CD4-positive, alpha-beta T cell (primary cell): ENCODE measurements at places on chromosomes 16 and 17. TPM values are rescaled to one million over a fixed set of nuclear protein-coding genes. Genes with fewer than 3 reads are reported as not detected.

GRCh38 chr16:72291121-72291520 lies 119.2 kb upstream of the PMFBP1 start:
- DNase-seq: no peak
- no peaks in the 10 kb centered on the region for H3K27me3 ChIP-seq
- no peaks in the 10 kb centered on the region for H3K36me3 ChIP-seq
- no peak overlapping the region for H3K4me3 ChIP-seq
- H3K27ac ChIP-seq: no peak overlapping the region

Gene TNS4
- total RNA-seq: 4.2 TPM

- peak; percentile 18 for DNase-seq
- H3K27me3 ChIP-seq: no peaks in the 10 kb centered on the region
- H3K4me3 ChIP-seq: peak overlapping the region; percentile 92
- H3K4me1 ChIP-seq: peaks cover 25% of the 10 kb centered on the region
Observed at GRCh38 chr16:8675183-8676159, 1.1 kb downstream of the ABAT start.

Gene TBC1D3C
- total RNA-seq: not detected

DNA sequence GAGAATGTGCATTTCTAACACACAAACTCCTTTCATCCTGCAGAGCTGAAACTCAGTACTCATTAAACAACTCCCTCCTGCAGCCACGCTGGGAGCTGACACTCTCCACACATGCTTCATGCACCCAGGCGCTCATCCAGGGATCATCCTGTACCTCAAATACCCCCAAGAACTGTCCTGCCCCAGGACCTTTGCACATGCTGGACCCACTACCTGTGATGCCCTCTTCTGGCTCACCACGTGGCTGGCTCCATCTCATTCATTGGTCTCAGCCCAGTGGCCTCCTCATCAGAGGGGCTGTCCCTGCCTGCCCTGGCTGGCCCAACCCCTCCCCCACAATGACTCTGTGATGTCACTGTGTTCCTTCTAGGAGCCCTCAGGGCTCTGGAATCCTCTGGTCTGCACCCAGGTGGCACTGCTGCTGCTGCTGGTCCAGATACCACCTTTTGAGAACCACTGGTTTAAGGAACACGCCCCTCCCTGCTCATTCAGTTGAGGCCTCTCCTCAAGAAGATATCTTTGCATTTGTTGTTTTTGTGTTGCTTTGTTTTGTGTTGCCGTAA lies 160.9 kb upstream of the FOXF1 start:
- no peak overlapping the region for H3K4me3 ChIP-seq
- no peaks in the 10 kb centered on the region for H3K4me1 ChIP-seq
- H3K36me3 ChIP-seq: no peaks in the 10 kb centered on the region
- no peak for DNase-seq
- peaks cover 4% of the 10 kb centered on the region for H3K27me3 ChIP-seq

DNA sequence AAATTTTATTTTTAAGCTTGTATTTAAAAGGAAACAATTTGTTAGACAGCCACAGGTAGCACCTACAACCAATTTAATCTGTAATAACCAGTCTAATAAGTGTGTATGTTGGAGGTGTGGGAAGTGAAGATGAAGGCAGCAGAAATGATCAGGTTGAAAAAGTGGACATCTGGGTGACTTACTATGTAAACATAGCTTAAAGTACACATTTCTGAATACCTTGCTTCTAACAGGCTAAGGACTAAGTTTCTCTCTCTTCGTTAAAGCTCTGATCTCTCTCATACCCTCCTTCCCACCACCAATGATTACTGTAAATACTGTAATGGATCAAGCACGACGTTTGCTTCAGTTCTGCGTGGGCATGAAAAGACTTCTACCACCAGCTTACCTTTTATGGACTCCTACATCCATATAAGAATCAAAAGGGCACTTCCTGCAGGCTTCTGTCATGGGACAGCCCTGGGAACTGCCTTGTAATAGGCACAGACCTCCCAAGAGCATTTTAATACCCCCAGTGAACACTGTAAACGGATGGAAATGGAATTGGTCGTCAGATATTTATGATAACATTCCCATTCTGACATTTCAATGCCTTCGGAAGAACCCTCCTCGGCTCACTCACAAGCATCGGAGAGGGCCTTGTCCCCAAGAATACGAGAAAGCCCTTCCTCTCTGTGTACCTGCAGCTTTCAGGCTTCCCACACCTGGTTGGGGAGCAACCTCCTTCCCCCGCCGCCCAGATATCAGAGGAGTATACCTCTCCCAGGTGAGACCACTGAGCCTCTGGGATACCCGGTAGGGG lies 700 bp downstream of the CCDC43 start:
- H3K27ac ChIP-seq: peak overlapping the region; percentile 89
- H3K36me3 ChIP-seq: peaks cover 16% of the 10 kb centered on the region
- DNase-seq: no peak
- H3K27me3 ChIP-seq: no peaks in the 10 kb centered on the region
- H3K4me3 ChIP-seq: peak overlapping the region; percentile 88
- peaks cover 27% of the 10 kb centered on the region for H3K4me1 ChIP-seq

Gene CDK3
- total RNA-seq: 3.9 TPM

GRCh38 chr17:31456814-31457213 lies 65.3 kb downstream of the RAB11FIP4 start:
- H3K36me3 ChIP-seq: no peaks in the 10 kb centered on the region
- no peaks in the 10 kb centered on the region for H3K27me3 ChIP-seq
- H3K4me3 ChIP-seq: no peak overlapping the region
- H3K4me1 ChIP-seq: no peaks in the 10 kb centered on the region

GRCh38 chr16:35749253-35750141 lies 2290.1 kb downstream of the TP53TG3F start:
- no peak overlapping the region for H3K27ac ChIP-seq
- DNase-seq: no peak
- no peaks in the 10 kb centered on the region for H3K36me3 ChIP-seq
- H3K4me3 ChIP-seq: no peak overlapping the region
- no peaks in the 10 kb centered on the region for H3K4me1 ChIP-seq

- H3K4me1 ChIP-seq: no peaks in the 10 kb centered on the region
- H3K27me3 ChIP-seq: no peaks in the 10 kb centered on the region
- no peak overlapping the region for H3K4me3 ChIP-seq
Observed at GRCh38 chr17:12395733-12396354, 269.8 kb upstream of the MYOCD start.

DNA sequence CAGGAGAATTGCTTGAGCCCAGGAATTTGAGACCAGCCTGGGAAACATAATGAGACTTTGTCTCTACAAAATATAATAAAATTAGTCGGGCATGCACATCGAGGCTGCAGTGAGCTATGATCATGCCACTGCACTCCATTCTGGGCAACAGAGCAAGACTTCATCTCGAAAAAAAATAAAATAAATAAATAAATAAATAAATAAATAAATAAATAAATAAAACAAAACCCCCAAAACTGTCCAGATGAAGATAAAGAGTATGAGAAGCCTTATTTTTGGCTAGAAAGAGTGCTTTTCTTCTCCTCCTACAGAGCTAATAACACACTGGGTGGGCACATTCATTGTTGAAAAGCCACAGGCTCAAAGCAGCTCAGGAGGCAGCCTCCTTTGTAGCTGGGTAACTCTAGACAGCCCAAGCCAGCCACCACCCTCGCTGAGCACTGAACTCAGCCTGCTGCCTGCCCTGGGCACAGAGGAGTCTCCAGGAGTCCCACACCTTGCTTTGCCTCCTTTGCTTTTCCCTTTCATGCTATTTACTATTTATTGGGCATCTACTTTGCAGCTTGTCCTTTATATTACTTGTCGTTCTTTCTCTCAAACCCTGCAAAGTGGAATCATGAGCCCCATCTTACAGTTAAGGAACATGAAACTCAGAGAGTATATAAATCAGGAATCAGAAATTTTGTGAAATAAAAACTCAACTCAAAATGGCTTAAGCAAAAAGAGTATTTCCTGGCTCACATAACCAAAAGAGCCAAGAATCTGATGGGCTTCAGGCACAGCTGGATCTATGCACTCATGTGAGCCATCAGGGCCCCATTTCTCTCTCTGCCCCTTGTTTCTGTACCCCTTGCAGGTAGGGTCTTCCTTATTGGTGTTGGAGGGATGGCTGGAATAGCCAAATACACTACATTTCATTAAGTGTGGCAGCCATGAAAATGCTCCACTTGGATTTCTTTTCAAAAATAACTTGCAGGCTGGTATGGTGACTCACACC lies 18.1 kb upstream of the C16orf87 start:
- H3K27ac ChIP-seq: no peak overlapping the region
- H3K36me3 ChIP-seq: no peaks in the 10 kb centered on the region
- H3K4me1 ChIP-seq: peaks cover 5% of the 10 kb centered on the region
- no peak for DNase-seq
- peaks cover 3% of the 10 kb centered on the region for H3K27me3 ChIP-seq

GRCh38 chr17:30964876-30965275 lies 6.0 kb upstream of the RNF135 start:
- H3K27me3 ChIP-seq: no peaks in the 10 kb centered on the region
- peaks cover 8% of the 10 kb centered on the region for H3K4me1 ChIP-seq
- no peak for DNase-seq

DNA sequence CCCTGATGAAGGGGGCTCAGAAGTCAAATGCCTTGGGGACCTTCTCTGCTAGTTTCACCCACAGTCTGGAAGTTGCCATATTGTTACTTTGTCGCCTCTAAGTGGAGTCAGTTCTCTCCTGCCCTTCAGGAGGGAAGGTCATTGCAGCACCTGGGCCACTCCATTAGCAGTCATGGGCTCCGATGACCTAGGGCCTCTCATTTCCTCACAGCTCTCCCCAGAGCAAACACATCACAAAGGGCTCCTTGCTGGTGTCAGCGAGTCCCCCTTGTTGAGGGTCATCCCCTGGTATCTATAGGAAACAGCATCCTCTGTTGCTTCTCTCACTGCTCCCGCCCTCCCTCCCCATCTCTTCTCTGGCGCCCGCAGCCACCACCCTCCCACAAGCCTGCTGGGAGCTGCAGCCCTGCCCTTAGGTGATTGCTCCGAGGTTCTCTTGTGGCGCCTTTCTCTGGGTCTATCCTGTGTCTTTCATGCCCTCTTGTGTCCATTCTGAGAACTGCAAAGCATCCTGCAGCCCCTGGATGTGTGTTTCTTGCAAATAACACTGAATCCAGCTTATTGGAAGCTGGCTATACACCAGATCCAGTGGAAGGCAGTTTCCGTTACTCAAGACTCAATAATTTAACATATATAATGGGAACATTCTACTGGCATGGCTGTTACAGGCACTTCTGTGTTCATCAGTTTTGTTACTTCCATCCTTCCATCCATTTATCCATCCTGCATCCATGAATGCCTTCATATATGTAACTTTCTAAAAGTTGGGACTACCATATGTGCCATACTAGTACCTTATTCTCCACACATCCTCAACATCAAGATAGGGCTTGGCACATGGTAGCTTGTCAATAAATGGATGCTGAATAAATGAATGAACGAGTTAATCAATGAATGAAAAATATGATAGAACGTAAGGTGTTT lies 21.2 kb downstream of the PDILT start:
- no peak overlapping the region for H3K27ac ChIP-seq
- peak; percentile 60 for DNase-seq
- no peak overlapping the region for H3K4me3 ChIP-seq
- no peaks in the 10 kb centered on the region for H3K36me3 ChIP-seq
- peaks cover 6% of the 10 kb centered on the region for H3K4me1 ChIP-seq

- H3K27me3 ChIP-seq: no peaks in the 10 kb centered on the region
- no peak for DNase-seq
- H3K4me3 ChIP-seq: no peak overlapping the region
- H3K27ac ChIP-seq: no peak overlapping the region
- H3K4me1 ChIP-seq: no peaks in the 10 kb centered on the region
Observed at GRCh38 chr16:48960830-48961229, 320.8 kb downstream of the CBLN1 start.

DNA sequence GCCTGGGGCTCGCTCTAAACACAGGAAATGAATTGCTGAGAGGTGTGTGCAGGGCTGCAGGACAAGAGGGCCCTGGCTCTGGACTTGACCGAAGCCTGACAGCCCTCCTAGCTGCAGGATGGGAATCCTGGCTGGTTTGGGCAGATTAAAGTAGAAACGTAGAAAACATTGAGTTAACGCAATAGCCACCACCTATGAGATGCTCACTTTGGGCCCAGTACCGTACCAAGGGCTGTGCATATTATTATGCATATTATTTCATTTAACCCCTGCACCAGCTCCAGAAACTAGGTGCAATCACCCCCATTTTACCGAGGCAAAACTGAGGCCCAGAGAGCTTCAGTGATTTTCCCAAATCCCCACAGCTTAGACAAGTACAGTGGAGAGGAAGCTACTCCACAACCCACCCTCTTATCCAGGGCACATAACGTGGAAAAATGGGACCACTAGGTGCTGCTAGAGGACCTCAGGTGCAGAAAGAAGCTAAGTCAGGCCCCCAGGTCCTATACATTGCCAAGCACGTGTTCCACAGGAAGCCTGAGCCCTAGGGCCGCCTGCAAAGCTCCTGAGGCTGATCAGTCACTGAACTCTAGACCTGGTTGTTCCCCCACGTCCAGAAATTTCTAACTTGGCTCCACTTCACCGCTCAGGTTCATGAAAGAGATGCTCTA lies 79.2 kb downstream of the MYH11 start:
- no peak overlapping the region for H3K27ac ChIP-seq
- H3K4me3 ChIP-seq: no peak overlapping the region
- DNase-seq: no peak
- H3K36me3 ChIP-seq: no peaks in the 10 kb centered on the region

GRCh38 chr17:2853283-2854142 lies 57.3 kb downstream of the RAP1GAP2 start:
- H3K27me3 ChIP-seq: peaks cover 15% of the 10 kb centered on the region
- peaks cover 29% of the 10 kb centered on the region for H3K4me1 ChIP-seq
- H3K4me3 ChIP-seq: peak overlapping the region; percentile 52
- peak; percentile 25 for DNase-seq

DNA sequence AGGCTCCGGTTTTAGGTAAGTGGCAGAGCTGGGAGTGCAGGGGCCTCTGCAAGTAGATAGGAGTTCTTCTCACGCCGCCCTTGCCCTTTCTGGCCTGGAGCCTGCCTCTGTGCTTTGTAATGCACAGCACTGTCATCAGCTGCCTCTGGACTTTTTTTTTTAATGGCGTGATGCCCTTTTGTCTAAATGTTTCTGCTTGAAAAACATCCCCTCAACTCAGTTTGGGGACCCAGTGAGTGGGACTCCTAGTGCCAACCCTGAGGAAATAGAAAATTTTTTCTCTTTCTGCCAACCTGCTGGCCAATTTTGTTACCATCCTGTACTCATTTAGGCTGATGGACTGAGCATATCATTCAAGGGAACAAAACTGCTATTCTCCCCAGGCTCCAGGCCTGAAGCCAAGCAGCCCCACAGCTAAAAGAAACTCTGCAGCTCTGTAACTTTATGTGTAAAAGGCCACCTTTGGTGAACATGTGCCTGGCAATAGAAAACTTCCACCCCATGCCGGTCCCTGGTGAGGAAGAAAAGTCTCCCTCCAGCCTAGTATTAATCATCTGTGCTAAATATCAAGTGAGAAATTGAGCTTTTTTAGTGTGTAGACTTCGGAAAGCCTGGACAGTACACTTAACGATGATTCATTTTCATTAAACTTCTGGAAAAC lies 22.5 kb downstream of the SLC6A2 start:
- no peak overlapping the region for H3K4me3 ChIP-seq
- no peaks in the 10 kb centered on the region for H3K27me3 ChIP-seq
- no peak for DNase-seq
- H3K27ac ChIP-seq: no peak overlapping the region

GRCh38 chr17:38761612-38762011 lies 9.1 kb downstream of the PSMB3 start:
- peaks cover 86% of the 10 kb centered on the region for H3K36me3 ChIP-seq
- no peaks in the 10 kb centered on the region for H3K27me3 ChIP-seq
- no peak overlapping the region for H3K4me3 ChIP-seq
- H3K4me1 ChIP-seq: peaks cover 11% of the 10 kb centered on the region
- no peak for DNase-seq

Gene DHODH
- 2.5 TPM for total RNA-seq

Gene PITPNM3
- 0.34 TPM for total RNA-seq

Gene GLP2R
- not detected for total RNA-seq

- H3K4me3 ChIP-seq: no peak overlapping the region
- no peaks in the 10 kb centered on the region for H3K27me3 ChIP-seq
- peaks cover 40% of the 10 kb centered on the region for H3K4me1 ChIP-seq
- peak overlapping the region; percentile 53 for H3K27ac ChIP-seq
Observed at GRCh38 chr17:4043862-4044261, 79.6 kb upstream of the ATP2A3 start.
